Activated naive CD8-positive, alpha-beta T cell treated with anti-CD3 and anti-CD28 coated beads, Interleukin-2, amount 10 ng/mL, durations not matched to agents 7 days and 5 days (primary cell): ENCODE measurements at places on chromosomes 6 and 20. TPM values are rescaled to one million over a fixed set of nuclear protein-coding genes. Genes with fewer than 3 reads are reported as not detected.

Gene MDC1
- total RNA-seq, result 52.2 TPM

DNA sequence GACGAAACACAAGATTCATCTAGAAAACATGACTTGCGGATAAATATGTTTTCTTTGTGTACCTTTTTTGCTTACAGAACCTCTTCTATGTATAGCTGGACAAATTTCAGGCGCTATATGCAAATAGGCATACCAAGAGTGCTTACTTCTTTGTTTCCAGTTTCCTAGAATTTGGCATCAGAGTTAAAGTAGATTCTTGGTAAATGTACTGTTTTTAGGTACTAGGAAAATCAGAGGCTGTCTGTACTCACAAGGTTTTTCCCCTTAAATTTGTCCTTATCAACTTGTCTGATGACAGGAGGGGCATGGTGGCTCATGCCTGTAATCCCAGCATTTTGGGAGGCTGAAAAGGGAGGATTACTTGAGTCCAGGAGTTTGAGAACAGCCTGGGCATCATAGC, 124.9 kb upstream of the TMEM170B start:
- H3K36me3 ChIP-seq, result peaks cover 13% of the 10 kb centered on the region
- H3K4me3 ChIP-seq, result peak overlapping the region; percentile 51
- peak overlapping the region; percentile 56 for H3K27ac ChIP-seq
- no peak for DNase-seq

Gene VWA7
- 5.7 TPM for total RNA-seq

GRCh38 chr20:38156888-38157634, 8.0 kb downstream of the TGM2 start:
- H3K27ac ChIP-seq, result no peak overlapping the region
- DNase-seq, result no peak
- peaks cover 18% of the 10 kb centered on the region for H3K4me1 ChIP-seq
- peaks cover 2% of the 10 kb centered on the region for H3K27me3 ChIP-seq
- H3K36me3 ChIP-seq, result no peaks in the 10 kb centered on the region

GRCh38 chr6:43496370-43497128, 13.6 kb downstream of the LRRC73 start:
- no peaks in the 10 kb centered on the region for H3K27me3 ChIP-seq
- no peak for DNase-seq
- no peak overlapping the region for H3K27ac ChIP-seq

DNA sequence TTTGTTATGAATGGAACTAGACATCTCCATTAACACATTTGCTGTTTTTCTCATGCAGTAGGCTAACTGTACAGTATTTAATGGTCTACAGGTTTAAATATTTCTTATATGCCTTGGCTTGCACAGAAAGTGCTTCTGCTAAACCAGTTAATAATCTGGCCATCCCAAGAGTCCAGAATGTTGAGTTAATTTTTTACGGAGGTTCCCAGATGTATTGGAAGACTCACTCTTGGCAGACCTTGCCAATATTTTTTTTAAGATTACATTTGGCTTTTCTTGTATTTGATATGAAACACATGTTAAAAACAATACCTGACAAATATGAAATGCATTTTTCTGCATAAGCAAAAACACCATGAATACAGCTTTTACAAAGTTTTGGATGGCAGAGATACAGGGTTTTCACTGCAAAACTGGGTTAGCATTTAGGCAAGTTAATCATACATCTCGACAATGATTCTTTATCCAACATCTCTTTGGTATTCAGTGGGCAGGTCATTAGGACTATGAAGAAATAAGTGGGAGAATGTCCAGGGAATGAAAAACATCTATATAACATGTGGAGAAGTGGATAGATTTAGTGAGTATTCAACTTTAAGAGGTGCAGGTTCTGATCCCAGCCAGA, 94.0 kb downstream of the SGK1 start:
- no peak overlapping the region for H3K27ac ChIP-seq
- H3K4me1 ChIP-seq, result peaks cover 2% of the 10 kb centered on the region
- H3K4me3 ChIP-seq, result no peak overlapping the region
- H3K27me3 ChIP-seq, result peaks cover 2% of the 10 kb centered on the region
- no peaks in the 10 kb centered on the region for H3K36me3 ChIP-seq

Gene TFAP2A
- not detected for total RNA-seq

GRCh38 chr6:36487698-36488097, 44.9 kb downstream of the KCTD20 start:
- H3K4me1 ChIP-seq, result peaks cover 2% of the 10 kb centered on the region
- no peaks in the 10 kb centered on the region for H3K27me3 ChIP-seq
- H3K36me3 ChIP-seq, result peaks cover 39% of the 10 kb centered on the region
- no peak overlapping the region for H3K27ac ChIP-seq
